Activated CD4-positive, alpha-beta T cell treated with anti-CD3 and anti-CD28 coated beads for 36 hours (primary cell): ENCODE measurements at places on chromosomes 5 and 9. TPM values are rescaled to one million over a fixed set of nuclear protein-coding genes. Genes with fewer than 3 reads are reported as not detected.

GRCh38 chr9:14277761-14278160 lies 36.2 kb downstream of the NFIB start:
- no peak for DNase-seq

DNA sequence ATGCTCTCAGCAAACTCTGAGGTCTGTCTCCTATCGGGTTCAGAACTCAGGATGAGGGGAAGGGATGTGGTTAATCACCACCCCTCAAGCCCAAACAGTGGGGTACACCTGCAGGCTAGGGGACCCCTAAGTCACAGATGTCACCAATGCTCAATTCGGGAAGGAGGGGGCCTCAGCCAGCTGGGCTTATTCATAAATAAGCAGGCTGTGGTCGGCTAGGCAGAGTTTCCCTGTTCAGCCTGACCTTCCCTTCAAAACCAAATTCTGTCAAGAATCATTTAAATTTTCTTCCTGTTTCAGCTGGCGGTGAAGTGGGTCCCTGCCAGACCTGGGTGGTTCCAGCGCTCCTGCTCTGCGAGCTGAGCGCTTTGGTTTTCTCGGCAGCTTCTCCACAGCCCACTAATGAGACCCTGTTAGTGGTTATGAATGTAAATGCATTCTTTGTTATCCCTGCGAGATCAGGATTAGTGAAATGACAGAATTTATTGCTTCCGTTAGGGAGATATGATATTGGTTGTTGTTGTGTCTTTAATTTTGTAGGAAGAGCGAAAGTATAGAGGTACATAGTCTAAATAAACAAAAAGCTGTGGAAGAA lies 68.3 kb downstream of the AK8 start:
- DNase-seq = no peak

GRCh38 chr9:107471552-107471951 lies 18.0 kb downstream of the KLF4 start:
- no peak for DNase-seq

GRCh38 chr5:32273821-32274220 lies 38.9 kb downstream of the MTMR12 start:
- DNase-seq = no peak

Gene TNFSF15
- total RNA-seq = 0.50 TPM

Gene SLC25A2
- 0.27 TPM for total RNA-seq

Gene IFNA13
- total RNA-seq = not detected
